Choroid plexus epithelial cell (primary cell): ENCODE measurements at places on chromosomes 5 and 9.

- DNase-seq, result no peak
Observed at GRCh38 chr5:159545156-159545555, 214.9 kb upstream of the IL12B start.

DNA sequence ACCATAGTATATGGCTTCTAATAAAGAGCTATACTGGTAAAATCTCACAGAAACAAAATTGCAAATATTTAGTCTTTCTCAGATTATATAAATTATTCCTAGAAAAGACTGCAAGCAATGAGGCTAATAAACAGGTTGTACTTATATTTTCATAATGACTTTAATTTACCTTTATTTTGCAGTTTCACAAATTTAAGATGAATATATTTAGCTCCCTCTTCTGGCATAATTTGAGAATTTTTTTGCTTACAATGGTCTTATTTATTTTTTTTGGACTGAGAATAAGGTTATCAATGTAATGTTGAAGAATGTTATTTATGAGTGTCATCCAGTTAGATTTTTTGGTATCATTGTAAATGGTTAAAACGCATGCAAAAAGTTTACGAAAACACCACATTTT is 56.7 kb downstream of the PIK3R1 start:
- DNase-seq, result peak; percentile 42

DNA sequence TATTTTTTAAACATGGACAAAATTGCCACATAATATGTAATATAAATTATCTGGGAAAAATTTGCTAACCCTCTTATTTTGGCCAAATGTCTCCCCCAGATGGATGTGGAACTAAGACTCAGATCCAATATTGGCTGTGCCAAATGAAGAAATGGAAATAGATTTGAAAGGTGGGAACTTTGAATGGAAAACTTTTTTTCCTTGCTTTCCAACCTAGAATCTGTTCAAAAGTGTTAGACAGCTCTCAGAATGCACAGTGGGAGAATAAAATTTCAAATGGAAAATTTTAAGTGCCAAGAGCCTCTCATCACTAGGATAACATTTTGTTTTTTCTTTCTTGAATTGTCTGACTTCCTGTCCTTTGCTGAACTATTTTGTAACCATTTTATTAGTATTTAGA is 142.6 kb upstream of the GAS1 start:
- no peak for DNase-seq

DNA sequence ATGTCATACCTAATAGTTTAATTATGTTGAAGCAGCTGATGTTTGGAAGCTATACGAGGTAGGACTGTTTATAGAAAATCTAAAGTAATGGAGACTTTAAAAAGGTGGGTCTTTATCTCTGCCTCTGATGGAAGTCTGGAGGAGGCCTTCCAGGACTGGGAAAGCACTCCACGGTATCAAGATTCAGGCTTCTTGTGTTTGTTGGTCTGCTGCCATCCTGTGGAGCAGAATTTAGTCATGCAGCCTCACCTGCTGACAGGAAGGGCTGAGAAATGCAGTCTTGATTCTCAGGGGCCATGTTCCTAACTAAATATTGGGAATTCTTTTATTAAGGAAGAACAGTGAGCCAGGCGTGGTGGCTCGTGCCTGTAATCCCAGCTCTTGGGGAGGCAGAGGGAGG is 15.9 kb downstream of the SPDL1 start:
- peak; percentile 53 for DNase-seq

- peak; percentile 94 for DNase-seq
Observed at GRCh38 chr5:54013556-54014194, 296.7 kb downstream of the ARL15 start.

GRCh38 chr5:9712911-9713310 is 82.8 kb upstream of the TAS2R1 start:
- DNase-seq, result no peak

DNA sequence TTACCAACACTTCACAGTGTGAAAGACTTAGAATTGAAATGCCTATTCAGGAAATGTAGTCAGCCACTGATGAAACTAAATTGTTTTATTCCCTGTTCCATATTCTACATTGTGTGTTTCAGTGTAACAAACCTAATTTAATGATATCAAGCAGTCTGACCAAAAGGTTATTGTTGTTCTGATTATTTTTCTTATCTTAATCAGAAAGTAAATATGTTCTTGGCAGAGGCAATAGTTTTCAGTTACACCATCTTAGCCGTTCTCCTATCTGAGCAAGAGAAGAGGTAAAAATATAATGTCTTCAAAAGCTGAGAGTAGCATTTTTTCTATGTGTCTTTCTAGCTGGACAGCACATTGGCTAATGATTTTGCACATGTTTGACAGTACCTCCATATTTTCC is 17.1 kb downstream of the CDC26 start:
- DNase-seq, result no peak

DNA sequence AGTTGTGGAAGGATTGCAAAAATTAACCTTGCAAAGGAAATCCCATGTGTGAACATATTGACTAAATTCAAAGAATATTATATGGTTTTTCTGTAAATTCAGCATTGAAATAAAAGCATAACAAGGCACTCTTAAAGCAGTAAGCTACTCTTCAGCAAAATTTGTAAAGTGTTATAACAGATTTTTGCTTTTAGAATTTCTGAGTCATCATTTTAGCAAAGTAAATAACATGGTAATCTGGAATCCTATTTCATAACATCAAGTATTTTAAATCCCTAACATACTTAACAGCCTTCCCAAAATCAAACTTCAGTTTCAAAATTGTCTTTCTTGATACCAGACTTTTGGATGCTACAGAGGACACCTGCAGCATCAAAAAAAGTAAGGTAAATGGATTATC is 436.0 kb upstream of the CDH9 start:
- peak; percentile 10 for DNase-seq

DNA sequence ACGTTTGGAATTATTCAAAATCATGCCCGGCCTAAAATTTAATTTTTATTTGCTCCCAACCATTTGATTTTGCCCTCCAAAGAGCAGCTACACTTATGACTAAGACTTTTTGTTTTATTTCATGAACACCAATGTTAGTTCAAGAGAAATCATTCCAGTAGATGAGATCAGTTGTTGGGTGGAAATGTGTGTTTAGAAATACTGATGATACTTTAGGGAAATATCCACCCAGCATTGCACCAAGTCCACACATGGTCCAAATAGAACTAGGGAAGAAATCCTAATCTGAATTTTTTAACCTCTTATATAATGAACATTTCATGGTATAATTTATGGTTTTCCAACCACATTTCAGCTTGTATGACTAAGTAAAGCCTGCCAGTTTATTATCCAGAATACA is 28.3 kb upstream of the GOLPH3 start:
- peak; percentile 31 for DNase-seq

GRCh38 chr5:153520952-153521351 is 30.5 kb downstream of the GRIA1 start:
- peak; percentile 43 for DNase-seq

DNA sequence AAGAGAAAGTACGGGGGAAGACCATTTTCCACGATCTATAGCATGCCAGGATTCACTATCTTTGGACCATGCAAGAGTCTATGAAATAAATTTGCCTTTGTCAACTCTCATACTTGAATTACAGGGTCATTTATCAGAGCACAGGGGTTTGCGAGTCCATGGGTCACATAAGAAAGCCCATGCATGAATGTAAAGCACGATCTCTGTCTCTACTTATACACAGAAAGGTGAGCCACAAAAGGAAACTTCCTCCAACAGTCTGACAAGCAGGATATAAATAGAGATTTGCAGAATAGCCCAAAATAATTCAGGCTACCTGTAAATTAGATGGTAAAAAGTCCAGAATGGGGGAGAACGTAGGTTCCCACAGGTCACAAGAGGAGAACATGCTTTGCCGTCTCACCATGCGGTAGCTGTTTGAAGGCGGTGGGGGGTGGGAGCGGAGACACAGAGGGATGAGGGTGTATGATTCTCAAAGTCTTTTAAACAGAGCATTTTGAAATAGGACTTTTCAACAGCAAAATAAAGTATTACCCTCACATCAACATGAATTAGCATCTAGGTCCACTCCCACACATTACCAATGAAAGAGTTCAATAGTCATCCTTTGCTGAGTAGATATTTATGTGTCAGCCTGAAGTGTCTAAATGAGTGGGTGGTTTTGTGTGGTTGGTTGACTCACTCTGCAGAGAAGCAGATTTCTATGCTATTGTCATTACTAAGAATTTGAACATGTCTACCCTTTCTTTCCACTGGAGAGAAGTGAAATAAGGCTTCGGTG is 279.7 kb downstream of the EBF1 start:
- DNase-seq, result peak; percentile 56

- no peak for DNase-seq
Observed at GRCh38 chr9:2299156-2299842, 284.2 kb downstream of the SMARCA2 start.
